ENCODE measurements at places on chromosomes 2 and 18.

DNA sequence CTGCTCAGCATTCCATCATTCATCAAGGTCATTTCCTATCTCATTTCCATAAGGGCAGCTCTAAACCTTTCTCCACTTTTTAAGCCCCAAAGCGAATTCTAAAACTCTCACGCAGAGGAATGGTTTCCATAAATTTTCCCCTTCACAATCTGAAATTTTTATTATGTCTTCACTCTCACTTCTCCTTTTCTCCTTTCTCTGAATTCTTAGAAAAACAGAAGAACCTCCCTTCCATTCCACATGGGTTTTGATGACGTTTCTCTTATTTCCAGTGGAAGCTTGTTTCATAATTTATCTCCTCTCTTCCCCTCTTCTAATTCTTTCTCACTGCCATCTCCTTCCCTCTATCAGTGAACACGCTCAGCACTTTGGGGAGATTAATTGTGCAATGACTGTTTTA is 97.3 kb downstream of the SPATS2L start:
- DNase-seq, result no peak

DNA sequence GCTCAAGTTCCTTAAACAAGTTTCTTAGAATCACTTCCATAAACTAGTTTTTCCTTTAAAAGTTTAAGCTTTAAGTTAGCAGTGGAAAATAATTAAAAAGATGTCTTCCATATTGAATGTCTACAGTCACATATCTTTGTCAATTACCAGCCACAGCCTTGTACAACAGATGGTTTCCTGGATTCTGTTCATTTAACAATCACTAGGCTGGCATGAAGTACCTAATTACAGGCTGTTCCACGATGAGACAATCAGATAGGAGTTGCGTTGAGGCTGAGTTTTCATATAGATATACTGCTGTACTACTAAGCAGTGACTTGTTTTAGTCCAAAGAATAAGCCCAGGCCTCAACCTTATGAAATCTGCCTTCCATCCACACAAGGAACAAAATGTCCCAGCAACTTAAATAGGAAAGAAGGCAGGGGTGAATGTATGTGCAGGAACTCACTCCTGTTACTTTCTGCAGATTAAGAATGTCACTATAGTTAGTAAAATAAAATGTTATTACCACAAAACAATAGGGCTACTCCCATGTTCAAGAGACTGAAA is 131.0 kb downstream of the ZAP70 start:
- DNase-seq, result no peak

DNA sequence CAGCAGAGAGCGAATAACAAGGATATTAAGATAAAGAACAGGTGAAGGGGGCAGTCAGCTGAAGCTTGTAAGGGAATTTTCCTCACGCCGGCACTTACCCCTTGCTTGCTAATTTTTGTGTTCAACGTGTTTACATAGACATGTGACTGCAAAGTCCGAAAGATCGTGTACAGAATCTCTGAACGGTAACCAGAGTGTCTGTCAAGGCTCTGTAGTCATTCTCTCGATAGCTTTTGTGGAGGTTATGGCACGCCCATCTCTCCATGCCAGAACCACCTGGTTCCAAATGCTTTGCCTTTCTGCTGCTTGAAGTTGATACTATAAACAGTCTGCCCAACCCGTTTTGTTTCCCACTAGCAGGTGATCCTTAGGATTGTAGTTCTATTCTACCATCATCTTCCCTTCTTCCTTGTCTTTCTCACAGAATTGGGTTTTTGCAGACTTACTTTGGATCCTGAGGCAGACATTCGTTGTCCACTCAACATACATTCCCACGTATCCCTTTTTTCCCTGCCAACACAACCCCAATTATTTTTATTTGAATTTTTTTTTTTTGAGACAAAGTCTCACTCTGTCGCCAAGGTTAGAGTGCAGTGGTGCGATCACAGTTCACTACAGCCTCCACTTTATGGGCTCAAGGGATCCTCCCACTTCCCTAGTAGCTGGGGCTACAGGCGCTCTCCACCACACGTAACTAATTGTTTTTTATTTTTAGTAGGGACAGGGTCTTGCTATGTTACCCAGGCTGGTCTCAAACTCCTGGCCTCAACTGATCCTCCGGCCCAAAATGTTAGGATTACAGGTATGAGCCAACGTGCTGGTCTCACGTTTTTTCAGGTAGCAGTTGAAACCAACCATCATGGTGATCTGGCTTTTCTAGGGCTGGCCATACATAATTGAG is 1.3 kb upstream of the USP34 start:
- DNase-seq, result no peak

DNA sequence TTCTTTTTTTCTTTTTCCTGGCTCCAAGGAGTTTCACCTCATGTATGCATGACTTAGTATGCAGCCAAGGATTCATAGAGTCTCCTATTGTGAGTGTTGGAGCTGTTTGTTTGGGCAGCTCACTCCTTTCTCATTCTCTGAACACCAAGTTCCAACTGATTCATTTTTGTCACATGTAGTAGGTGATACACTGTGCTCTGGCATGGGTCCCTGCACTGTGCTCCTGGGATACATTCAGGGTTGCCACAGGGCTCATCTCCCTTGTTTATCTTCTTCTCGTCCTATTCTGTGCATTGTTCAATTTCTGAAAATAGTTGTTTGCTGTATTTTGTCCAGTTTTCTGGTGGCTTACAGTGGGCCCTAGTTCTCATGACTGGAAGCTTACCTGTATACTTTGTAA is 96.8 kb downstream of the ZNF407 start:
- DNase-seq, result no peak

DNA sequence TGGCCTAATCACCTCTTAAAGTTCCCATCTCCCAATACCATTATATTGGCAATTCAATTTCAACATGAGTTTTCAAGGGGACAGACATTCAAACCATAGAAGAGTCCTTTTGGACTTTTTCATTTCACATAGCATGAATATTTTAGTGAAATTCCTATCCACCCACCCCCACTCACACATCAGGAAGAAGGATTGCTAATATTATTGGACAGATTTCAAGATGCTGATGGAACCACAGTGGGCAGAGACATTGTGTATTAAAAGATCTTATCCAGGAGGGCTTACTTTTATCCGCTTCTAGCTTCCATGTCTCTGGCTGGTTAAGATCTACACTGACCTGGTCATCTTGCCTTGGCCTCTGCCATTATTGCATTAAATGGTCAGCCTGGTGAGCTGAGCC is 297.4 kb upstream of the ACVR2A start:
- no peak for DNase-seq

DNA sequence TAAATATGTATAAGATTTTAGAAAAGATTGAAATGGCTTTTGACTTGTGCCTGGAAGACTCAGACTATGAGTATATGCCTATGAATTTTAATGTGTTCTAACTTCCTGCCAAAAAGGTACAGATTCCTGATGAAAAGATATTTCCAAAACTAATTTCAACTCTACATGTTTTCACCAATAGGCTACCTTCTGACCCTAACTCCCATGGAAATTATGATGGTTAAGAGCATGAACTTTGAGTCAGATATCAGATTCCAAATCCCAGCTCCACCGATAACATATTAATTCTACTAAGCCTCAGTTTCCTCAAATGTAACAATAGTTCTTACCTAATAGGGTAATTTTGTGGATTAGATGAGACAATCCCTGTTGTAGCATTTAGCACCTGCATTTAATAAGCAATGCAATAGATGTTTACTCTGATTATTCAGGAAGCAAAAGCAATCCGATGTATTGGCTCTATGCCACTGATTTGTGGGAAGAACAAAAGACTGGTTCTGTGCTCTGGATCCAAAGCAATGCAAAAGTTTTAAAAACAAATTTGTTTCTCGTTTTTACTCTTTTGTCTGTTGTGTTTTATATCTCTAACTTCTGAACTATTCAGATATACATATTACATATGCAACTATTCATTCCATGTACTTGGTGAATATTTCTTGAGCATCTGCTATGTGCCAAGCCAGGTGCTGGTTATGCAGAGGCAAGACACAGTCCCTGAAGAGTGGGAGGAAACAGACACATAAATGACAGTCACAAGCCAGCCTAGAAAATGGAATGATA is 115.4 kb downstream of the GATA6 start:
- no peak for DNase-seq

DNA sequence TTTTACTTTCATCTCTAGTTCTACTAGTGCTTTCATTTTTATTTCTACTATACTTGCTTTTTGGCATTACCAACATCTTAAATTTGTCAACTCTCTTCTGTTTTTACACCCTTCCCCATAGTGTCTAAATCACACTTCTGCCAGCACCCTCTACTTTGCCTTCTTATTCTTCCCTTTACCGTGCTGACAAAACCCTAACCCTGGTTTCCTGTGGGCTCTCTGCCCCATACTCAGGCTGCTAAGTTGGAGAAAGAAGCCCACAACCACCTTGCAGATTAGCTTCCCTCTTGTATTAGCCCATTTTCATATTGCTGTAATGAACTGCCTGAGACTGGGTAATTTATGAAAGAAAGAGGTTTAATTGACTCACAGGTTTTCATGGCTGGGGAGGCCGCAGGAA is 24.8 kb downstream of the GIGYF2 start:
- no peak for DNase-seq

GRCh38 chr2:9778471-9779316 is 64.6 kb upstream of the TAF1B start:
- DNase-seq, result no peak

DNA sequence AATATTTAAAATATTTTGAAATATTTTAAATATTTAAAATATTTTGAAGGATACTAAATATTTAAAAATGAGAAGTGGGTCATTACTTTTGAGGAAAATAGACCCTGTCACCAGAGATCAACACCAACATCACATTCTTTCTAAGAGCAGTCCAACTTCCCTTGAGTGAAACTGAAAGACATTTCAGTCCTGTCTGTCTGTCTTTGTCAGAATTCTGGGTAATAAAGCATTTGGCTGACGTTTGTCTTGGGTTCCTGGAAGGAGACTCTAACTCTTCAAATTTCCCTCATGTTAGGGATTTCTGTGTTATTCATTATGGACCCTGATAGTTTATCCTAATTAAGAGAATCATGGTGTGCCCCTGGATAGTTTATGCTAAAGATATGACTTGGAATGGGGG is 32.8 kb downstream of the TTC21B start:
- no peak for DNase-seq

DNA sequence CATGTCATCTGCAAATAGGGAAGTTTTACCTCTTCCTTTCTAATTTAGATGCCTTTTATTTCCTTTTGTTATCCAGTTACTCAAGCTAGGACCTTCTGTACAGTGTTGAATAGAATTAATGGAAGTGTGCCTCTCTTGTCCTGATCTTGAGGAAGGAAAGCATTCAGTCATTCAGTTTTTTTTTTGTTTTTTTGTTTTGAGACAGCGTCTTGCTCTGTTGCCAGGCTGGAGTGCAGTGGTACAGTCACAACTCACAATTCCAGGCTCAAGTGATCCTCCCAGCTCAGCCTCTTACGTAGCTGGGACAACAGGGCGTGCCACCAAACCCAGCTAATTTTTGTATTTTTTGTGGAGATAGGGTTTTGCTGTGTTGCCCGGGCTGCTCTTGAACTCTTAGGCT is 203.9 kb upstream of the ALPP start:
- no peak for DNase-seq

GRCh38 chr18:6328621-6329010 is 86.1 kb downstream of the L3MBTL4 start:
- no peak for DNase-seq

DNA sequence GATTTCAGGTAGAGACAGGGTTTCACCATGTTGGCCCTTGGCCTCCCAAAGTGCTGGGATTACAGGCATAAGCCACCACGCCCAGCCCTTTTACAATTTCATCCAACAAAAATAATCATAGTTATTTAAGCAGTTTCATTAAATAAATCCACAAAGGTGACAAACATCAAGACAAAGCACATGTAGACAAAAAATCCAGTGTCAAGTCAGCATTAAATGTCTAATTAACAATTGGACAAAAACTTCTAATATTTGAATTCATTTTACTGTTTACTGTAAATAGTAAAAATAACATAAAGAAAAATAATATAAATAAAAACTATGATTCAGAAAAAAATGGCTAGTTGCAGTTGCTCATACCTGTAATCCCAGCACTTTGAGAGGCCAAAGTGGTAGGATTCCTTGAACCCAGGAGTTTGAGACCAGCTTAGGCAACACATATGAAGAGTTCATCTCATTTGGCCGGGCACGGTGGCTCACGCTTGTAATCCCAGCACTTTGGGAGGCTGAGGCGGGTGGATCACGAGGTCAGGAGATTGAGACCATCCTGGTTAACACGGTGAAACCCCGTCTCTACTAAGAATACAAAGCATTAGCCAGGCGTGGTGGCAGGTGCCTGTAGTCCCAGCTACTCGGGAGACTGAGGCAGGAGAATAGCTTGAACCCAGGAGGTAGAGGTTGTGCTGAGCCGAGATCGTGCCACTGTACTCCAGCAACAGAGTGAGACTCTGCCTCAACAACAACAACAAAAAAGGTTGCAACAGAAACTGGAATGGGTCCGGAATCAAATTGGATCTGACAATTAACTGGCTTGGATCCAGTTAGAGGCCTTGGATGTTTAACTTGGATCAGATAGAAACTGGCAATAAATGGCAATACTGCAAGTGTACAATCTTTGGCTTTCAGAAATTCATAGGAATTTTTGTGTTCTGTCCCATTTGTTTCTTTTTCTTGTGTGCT is 56.9 kb upstream of the MAT2A start:
- no peak for DNase-seq

DNA sequence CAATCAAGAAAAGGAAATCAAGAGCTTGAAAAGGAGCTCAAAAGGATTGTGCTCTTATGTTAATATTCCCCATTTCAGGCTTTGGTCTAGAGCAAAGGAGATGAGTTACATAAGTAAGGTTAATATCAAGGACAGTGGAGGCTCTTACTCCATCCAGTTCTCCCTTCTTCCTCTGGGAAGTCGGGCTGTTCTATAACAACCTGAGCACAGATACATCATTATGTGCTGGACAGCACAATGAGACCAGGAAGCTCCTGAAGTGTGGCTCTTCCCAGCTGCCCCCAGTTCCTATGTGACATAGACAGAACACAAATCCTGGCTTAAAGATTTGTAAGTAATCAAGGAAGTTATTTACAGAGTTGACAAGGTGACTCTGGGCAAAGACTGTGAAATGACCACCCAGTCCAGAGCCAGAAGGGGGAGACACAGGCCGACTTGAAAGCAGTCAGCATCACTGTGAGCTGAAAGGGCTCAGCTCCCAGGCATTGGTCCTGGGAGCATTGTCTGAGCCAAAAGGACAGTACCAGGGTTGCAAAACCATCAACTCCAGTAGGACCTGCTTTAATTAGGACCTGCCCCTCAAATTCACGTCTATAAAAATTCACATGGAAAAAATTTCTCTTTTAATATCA is 917.6 kb upstream of the ACVR2A start:
- DNase-seq, result peak; percentile 57

- no peak for DNase-seq
These were observed 265.9 kb downstream of the NRXN1 start for GRCh38 chr2:50766058-50766457.

GRCh38 chr2:44965684-44966083 is 24.2 kb downstream of the SIX3 start:
- no peak for DNase-seq

All from HEK293T (cell line).